DMS 273 treated with DMSO at 0.1 percent for 48 hours (cell line): ENCODE measurements at places on chromosomes 7 and 10.

GRCh38 chr7:43439631-43440401 lies 143.1 kb upstream of the STK17A start:
- DNase-seq, result no peak

- DNase-seq, result no peak
These were observed 2.5 kb downstream of the LFNG start for GRCh38 chr7:2521952-2522591.

- DNase-seq, result peak; percentile 91
These were observed 11.6 kb upstream of the SVIL start for GRCh38 chr10:29646238-29646902.

GRCh38 chr7:129784783-129785684 lies 167.7 kb downstream of the UBE2H start:
- DNase-seq, result no peak

- DNase-seq, result no peak
These were observed 146.1 kb upstream of the TMEM196 start for GRCh38 chr7:19919261-19920095.

DNA sequence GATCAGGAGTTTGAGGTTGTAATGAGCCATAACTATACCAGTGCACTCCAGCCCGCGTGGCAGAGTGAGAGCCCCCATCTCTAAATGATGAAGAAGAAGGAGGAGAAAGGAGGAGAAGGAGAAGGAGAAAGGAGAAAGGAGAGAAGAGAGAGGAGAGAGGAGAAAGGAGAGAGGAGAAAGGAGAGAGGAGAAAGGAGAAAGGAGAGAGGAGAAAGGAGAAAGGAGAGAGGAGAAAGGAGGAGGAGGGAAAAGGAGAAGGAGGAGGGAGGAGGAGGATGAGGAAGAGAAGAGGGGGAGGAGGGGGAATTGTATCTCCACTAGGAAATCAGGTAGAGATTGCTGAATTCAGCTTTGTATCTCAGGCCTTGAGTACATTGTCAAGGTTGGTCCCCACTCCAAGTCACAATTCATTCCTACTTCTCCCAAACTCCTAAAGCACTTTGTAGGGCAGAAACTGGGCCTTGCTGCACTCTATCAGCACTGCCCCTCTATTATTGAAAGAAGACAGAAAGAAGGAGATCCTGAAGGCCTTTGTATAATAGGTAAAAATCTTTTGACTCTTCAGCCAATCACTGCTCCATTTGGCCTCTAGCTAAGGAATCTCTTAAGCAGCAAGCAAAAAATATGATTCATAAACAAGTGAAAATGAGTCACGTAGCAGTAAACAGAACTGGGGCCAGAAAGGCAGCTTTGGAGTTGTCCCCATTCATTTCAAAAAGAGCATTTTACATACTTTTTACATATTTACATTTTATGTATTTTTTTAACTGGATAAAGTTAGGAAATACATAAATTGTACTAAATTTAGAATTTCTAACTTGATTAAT lies 178.0 kb downstream of the IMMP2L start:
- no peak for DNase-seq
